ENCODE measurements at places on chromosomes 12 and 14. TPM values are rescaled to one million over a fixed set of nuclear protein-coding genes. Genes with fewer than 3 reads are reported as not detected.

The KRR1 gene
- 120 TPM for total RNA-seq

The PLEK2 gene
- 2.8 TPM for total RNA-seq

The PDE3A gene
- total RNA-seq, result not detected

The DYNC1H1 gene
- total RNA-seq, result 262 TPM

The ANKRD33 gene
- not detected for total RNA-seq

The AICDA gene
- not detected for total RNA-seq

The GPR135 gene
- total RNA-seq, result 1.6 TPM
